ENCODE measurements at places on chromosomes 7 and 10.

DNA sequence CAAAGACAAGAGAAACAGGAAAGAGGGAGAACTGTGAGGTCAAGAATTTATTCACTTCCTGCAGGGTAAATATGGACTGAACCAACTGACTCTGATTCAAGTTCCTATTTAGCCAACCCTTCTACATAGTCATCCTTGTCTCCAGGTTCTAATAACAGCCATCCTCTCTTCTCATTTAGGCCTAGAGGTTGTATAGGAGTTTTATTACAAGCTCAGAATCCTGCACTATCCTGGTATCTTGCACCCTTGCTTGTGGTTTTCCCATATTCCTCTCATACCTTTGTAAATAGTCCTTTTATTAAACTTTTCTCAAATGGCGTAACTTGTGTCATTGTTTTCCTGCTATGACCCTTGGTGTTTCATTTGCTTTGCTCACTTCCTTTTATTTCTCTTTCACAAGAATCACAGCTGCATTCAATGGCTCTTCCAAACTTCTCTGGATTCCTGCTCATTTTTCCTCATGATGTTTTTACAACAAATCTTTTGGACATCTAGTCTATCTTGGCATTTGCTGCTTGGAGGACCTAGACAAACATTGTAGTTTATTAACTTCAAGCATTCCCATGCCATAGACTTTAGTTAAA, 12.4 kb upstream of the OR2A5 start:
- DNase-seq, result no peak

GRCh38 chr7:17902599-17902998, 37.7 kb downstream of the SNX13 start:
- no peak for DNase-seq

- no peak for DNase-seq
Measured at GRCh38 chr10:104931612-104932134, 290.6 kb downstream of the SORCS3 start.

DNA sequence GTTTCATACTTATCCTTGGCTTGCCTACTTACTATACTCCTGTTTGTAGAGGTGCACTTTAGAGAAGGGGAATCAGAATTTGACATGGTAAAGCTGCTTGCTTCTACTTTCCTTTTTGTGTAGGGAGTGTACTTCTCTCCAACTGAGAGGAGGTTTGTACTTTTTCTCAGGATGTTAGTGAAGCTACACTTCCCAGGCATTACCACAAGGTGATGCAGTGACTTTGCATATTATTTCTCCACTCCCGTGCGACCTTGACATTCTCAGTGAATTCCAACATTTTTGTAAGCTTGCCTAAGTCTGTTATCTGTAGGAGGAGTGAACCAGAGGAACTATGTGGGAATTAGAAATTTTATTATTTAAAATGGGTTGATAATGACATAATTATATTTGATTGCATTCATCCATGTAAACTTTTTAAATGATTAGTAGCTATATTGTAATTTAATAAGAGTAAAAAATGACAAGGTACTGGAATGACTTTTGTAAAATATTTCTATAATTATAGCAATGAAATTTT, 5.2 kb downstream of the TAX1BP1 start:
- no peak for DNase-seq
